ENCODE measurements at places on chromosomes 4 and X.

GRCh38 chr4:2390146-2390545 lies 28.3 kb downstream of the ZFYVE28 start:
- DNase-seq: no peak

DNA sequence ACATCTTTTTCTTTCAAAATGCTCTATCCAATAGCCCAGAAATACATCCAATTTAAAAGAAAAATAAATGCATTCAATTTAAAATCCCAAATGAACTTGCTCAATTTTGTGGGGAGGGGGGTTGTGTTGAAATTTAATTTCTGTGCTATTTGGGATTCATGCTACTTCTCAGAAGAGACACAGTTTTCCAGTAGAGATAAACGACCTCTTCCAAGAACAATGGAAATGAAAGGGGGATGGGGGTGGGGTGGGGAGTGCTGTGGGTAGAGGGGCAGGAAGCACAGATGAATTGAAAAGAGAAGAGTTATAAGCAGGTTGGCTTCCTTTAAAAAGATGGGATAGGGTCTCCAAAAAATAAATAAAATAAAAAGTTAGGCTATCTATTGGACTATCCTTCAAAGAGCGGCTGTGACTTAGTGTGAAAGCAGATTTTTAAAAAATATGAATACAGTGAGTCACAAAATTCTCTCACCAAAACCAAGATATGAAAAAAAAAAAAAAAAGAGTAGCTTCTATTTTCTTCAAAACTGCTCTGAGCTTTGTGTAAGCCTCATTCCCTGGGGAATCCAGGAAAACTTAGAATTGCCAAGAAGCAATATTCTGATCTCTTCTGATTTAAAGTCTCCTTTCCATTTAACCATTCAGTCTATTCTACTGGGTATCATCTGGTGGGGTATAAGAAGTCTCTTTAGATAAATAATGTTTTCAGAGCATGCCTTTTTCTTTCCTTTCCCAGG lies 324.3 kb downstream of the PTTG2 start:
- no peak for DNase-seq

- no peak for DNase-seq
Measured at GRCh38 chr4:2066011-2066551, 7.0 kb downstream of the NAT8L start.

GRCh38 chr4:79048878-79049277 lies 109.6 kb upstream of the PAQR3 start:
- DNase-seq: no peak

DNA sequence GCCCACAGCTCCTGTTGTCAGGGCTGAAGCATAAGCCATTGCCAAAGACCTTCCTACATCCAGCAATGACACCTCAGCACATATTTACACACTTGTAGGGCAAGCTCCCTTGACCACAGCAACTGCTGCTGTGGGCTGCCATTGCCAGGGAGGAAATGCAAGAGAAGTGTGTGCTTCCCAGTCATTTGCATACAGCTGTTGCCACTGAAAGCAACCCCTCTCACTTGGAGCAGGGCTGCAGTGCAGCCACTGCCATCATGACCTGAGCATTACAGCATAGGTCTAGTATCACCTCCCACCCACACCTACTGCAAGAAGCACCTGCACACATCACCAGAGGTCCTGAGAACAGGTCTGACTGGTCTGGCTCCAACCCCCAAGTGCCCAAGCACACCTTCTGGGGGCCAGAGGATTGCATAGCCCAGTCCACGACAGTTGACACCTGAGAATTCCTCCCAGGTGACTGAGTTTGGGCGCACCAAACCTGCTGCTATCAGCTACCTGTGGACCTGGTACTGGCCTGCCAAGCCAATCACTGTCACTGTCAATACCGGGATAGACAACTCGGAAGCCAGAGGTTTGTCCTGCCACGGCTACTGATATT lies 636.5 kb upstream of the SLIT2 start:
- no peak for DNase-seq

- DNase-seq: no peak
Measured at GRCh38 chr4:57064811-57065711, 45.1 kb downstream of the IGFBP7 start.
